ENCODE measurements at places on chromosomes 6 and 20.

DNA sequence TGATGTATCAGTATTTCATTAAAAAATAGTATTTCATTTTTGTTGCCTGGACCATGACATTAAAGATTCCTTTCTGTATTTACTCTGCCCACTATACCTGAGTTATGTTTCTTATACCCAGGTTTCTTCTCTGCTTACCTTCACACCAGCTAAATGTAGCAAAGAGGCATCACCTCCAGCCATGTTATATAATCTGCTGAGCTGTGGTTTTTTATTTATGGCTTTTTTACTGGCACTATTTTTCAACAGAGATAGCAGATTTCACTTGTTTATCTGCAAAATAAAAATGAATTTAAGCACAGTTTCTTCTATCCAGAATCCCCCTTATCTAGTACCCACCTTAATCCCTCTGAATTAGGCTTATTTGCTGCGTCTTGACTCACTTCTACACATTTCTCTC is 979.0 kb upstream of the MAN1A1 start:
- DNase-seq = no peak

- DNase-seq = no peak
Measured at GRCh38 chr6:109008537-109009235, 86.0 kb downstream of the SESN1 start.

- no peak for DNase-seq
Measured at GRCh38 chr6:51743999-51744398, 343.4 kb downstream of the PKHD1 start.

- DNase-seq = no peak
Measured at GRCh38 chr6:31734821-31735406, 1.4 kb downstream of the CLIC1 start.

GRCh38 chr20:13723011-13723410 is 61.7 kb downstream of the ESF1 start:
- no peak for DNase-seq

- no peak for DNase-seq
Measured at GRCh38 chr6:13484138-13484708, 3.2 kb downstream of the GFOD1 start.

- no peak for DNase-seq
Measured at GRCh38 chr6:1310628-1311399, 1.1 kb upstream of the FOXQ1 start.

- DNase-seq = no peak
Measured at GRCh38 chr6:97958134-97958533, 675.1 kb upstream of the MMS22L start.

DNA sequence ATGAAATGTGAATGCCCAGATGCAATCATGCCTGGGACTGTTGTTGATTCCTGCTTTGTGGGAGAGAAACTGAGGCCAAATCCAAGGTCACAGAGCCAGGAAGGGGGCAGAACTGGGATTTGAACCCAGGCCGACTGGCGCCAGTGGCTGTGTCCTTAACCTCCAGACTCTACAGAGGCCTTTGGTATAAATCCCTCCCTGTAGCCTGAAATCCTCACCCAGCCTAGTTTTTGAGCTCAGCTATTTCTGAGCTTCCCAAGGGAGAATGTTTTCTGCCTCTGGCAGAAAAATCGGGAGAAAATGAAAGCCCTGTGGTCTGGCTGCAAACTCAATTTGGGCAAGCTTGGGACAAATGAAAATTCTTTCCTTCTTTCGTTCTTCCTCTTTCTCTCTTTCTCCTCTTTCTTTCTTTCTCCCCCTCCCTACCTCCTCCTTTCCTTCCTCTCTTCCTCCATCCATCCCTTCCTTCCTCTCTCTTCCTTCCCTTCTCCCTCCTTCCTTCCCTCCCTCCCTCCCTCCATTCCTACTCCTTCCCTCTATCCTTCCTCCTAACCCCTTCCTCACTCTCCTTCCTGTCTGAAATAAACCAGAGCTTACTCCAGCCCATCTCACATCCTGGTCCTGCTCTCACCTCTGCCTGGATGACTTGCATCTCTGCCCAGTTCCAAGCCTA is 34.9 kb downstream of the SNAI1 start:
- DNase-seq = no peak

GRCh38 chr6:53290537-53291510 is 57.9 kb downstream of the ELOVL5 start:
- DNase-seq = no peak

GRCh38 chr20:52939141-52939540 is 33.0 kb upstream of the TSHZ2 start:
- DNase-seq = no peak

- DNase-seq = no peak
Measured at GRCh38 chr6:51335543-51335942, 516.9 kb downstream of the TFAP2B start.

DNA sequence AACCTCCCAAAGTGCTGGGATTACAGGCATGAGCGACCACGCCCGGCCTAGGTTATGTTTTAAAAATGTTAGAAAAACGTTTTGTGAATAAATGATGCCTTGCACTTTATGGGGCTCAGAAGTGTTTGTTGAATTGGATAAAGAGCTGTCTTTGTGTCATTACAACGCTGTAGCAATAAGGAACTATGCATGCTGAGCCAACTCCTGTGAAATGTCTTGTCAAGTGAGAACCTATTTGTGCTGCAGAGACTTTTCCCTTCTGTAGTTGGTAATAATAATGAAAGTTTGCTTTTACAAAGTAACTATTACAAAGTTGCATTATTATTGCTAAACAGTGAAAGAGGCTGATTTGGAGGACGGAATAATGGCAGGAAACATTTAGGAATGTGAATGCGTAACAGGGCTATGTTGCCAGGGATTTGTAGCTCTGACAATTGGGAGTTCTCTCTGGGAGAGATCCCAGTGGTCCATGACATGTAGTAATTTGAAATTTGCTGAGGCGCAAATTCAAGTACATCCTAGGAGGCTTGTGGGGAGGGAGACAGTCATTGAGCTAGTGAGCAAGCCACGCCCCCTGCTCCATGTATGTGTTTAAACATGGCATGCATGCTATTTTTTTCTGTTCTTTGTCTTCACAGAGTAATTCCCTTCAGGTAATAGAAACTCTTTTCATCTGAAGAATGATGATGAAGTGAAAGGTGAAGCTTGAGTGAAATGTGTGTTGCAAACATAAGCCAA is 16.8 kb upstream of the BICRAL start:
- no peak for DNase-seq

GRCh38 chr6:16004934-16005679 is 123.8 kb upstream of the MYLIP start:
- no peak for DNase-seq

DNA sequence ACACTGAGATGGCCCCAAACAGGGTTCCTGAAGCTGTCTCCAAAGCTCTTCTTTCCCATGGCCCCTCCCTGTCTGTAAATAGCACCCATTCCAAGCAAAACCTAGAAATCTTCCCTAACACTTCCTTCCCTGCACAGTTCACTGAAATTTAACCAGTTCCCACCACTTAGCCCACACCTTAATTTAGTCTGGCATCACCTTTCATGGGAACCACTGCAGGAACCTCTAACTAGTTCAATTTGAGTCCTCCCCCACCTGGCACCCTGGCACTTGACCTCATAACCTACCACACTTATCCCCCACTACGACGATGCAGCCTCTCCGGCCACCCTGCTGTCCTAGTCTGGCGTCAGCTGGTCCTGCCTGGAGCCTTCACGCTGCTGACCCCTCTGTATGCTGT is 278.7 kb downstream of the GMDS start:
- DNase-seq = no peak

GRCh38 chr6:23086100-23086499 is 516.7 kb downstream of the HDGFL1 start:
- no peak for DNase-seq

DNA sequence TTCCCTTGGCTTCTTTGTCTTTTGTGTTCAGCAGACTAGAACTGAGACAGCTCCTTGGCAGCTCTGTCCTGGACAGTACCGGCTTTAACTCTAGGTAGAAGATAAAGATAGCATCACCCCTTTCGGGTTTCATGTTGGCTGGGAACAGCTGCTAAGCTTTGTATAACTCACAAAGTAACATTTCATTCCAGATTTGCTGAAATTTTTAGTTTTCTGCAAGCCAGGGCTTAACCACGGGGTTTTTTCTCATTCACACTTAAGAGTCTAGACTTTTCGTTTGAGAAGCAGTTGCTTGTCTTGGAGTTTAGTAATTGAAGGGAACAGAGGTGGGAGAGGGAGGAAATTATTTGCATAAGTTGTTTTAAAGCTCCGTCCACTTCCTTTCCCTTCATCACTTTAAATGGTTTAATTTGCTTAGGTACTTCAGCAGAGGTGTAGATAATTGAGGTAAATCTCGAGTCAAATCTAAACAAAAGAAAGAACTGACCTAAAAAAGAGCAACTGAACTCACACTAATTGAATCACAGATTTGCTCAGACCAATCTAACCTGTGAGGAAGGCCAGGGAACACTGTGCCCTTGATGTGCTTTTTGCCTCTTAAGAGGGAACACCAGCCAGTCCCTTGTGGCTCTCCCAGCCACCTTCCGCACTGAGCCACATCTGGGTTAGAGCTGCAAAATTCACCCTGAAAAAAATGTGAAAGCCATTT is 48.3 kb downstream of the RREB1 start:
- DNase-seq = no peak

GRCh38 chr6:15086348-15087158 is 159.3 kb upstream of the JARID2 start:
- no peak for DNase-seq

GRCh38 chr6:129936329-129937165 is 75.4 kb upstream of the TMEM244 start:
- no peak for DNase-seq

GRCh38 chr6:1500913-1501312 is 108.8 kb upstream of the FOXC1 start:
- no peak for DNase-seq

DNA sequence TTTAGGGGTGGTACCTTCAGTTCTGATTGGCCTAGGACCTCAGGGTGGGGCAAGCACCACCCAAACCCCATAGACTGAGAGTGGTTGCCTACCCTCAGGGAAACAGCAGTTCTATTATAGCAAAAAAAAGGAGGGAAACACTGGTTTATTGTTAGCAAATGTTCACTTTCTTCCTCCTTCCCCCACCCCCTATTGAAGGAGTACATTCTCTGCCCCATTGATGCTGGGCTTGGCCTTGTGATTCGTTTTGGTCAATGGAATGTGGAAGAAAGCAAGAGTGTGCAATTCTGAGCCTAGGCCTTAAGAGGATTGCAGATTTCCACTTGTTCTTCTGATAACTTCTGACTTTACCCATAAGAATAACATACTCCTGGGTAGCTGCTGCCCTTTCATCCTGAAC is 255.8 kb downstream of the NFATC2 start:
- no peak for DNase-seq

GRCh38 chr6:54058236-54058635 is 53.0 kb upstream of the MLIP start:
- DNase-seq = no peak

DNA sequence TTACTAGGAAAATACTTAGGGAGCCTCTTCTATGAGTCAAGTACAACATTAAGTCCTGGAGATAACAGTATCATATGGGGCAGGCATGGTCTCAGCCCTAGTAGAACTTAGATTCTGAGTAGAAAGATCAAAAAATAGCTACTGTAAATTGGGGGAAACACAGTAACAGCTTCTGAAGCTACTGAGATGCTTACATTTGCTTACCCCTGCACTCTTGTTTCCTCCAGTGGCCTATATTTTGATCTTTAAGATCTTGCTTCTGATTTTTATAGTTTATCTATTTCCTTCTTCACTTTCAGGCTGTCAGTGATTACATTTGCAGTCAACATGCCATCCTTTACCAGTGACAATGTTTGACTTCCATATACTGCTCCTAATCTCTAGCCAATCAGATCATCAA is 35.3 kb downstream of the HIVEP2 start:
- DNase-seq = no peak

GRCh38 chr20:61872371-61872900 is 193.2 kb downstream of the TAF4 start:
- no peak for DNase-seq

- DNase-seq = no peak
Measured at GRCh38 chr6:23533311-23533710, 592.7 kb upstream of the NRSN1 start.

DNA sequence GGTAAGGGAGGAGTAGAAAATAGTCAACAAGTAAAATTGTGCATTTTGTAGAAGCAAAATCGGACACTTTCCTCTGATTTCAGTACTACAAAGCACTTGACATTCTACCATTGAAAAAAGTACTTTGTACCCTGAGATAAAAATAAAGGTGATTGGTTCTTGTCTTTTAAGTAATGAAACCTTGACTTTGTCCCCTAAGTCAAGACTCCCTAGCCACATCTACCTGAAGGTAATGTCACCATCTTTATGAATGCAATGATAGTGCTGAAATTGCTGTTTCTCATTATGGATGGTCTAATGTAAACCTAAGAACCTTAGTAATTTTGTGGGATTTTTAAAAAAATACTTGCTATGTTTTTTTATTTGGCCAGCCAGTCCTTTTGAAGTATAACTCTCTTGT is 2.4 kb upstream of the MAN1A1 start:
- no peak for DNase-seq

DNA sequence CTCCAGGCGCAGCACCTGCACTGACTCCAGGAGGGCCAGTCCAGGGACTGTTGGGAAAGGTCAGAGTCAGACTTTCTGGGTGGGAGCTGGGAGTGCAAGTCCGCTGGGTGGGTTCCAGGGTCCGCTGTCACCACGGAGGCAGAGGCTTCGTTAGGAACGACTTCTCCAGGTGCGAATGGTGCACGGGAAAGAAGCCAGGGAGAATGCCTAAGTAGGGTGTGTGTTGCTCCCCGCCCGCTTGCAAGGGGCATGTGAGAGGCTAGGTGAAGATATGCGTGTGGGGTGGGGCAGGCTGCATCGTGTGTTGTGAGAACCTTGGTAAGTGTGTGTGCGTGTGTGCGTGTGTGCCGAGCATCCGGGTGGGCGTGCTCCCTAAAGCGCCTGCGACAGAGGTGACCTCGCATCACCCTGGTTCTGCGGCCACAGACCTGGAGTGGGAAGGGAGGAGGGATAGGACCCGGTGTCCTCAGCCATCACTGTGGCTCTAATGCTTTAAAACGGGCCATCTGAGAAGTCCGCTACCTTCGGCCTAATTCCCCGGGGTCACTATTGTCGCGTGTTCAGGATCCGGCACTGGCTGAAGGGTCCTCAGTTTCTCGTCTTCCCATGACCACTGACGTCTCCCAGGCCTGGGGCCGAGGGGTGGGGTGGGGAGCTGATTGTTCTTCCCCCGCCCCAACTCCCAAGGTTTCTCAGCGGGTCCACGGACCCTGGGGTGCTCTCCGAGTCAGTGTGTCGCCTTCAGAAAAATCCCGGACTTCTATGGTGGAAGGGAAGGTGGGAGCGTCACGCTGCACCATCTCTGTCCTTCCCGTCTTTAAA is 6.1 kb downstream of the SLC32A1 start:
- DNase-seq = no peak

- no peak for DNase-seq
Measured at GRCh38 chr6:74166849-74167248, 470.8 kb downstream of the CD109 start.

GRCh38 chr6:12602342-12602741 is 114.2 kb upstream of the PHACTR1 start:
- DNase-seq = no peak

Measured in AG04449 (cell line).